ENCODE measurements at places on chromosomes 2 and 18.

- no peak for DNase-seq
Observed at GRCh38 chr2:151171186-151171585, 90.5 kb downstream of the RBM43 start.

GRCh38 chr18:57801761-57802212, 1.3 kb downstream of the ATP8B1 start:
- no peak for DNase-seq

DNA sequence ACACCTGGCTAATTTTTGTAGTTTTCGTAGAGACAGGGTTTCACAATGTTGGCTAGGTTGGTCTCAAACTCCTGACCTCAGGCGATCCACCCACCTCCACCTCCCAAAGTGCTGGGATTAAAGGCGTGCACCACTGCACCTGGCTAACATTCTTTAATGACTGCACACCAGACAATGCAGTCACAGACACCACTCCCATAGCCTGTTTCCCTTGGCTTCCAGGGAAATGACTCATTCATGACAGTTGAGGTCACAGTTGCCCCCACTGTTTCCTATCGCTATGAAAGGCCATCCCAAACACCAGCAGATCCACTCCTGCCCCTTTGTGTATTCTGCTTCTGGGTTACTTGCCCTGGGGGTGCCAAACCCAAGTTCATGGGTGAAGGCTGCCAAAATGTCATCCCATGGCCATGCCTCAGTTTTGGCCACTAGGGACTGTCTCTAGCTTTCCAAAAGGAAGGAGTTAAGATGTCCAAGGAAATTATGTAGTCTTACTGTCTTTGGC, 8.7 kb downstream of the CHMP1B start:
- DNase-seq, result no peak

- no peak for DNase-seq
Observed at GRCh38 chr2:19844750-19845149, 57.0 kb downstream of the TTC32 start.

DNA sequence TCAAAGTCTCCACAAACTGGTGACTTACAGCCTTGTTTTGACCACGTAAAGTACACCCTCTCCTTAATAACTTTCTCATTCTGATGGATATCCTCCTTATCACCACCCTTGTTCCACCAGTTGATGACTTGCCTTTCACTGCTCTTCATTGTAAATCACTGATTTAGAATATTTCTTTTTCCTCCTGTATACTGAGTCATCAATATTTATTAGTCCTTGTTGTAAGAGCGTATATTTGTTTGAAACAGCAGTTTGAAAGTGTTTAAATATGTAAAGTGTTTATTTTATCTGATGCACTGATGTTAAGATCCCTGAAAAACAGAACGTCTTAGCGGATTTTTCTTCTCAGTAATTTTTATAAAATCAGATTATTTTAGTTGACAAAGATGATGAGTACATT, 34.2 kb upstream of the DYSF start:
- DNase-seq, result no peak

DNA sequence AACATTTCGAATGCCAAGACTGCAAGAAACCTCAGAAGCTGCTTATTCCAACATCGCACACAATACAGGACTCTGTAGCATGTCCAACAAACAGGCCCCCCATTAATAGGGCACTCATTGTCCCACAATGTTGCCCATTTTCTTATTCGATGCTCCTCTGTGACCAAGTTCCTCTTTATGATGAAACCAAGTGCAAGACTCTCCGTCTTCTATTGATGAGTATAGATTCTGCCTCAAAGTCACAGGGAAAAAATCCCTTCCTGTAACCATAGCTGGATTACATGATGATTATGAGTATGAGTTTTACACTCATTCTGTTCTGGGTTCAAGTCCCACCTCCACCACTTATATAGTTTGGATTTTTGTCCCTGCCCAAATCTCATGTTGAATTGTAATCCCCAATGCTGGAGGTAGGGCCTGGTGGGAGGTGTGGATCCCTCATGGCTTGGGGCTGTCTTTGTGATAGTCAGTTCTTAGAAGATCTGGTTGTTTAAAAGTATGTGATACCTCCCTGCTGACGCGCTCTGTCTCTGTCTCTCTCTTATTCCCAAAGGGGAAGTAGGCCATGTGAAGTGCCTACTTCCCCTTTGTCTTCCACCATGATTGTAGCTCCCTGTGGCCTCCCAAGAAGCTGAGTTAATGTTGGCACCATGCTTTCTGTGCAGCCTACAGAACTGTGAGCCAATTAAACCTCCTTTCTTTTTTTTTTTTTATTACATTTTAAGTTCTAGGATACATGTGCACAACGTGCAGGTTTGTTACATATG, 148.7 kb downstream of the OSR1 start:
- no peak for DNase-seq

DNA sequence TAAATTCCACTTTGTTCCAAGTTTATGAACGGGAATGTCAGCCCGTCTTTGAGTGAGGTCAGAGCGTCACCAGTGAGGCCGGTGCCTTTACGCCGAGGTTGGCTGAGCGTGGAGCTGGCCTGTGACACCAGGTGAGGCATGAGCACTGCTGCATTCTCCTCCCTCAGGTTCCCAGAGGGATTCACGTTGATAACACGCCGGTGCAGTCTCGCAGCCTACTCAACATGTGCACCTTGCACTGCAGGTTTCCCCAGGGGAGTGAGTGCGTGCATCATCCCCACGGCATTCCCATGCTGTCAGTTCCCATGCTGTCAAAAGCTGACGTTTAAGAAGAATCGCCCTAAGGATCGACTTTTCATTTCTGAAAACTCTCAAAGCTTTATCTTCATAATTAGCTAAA, 213.3 kb downstream of the LDLRAD4 start:
- no peak for DNase-seq

- no peak for DNase-seq
Observed at GRCh38 chr2:26712486-26713465, 20.3 kb downstream of the KCNK3 start.

DNA sequence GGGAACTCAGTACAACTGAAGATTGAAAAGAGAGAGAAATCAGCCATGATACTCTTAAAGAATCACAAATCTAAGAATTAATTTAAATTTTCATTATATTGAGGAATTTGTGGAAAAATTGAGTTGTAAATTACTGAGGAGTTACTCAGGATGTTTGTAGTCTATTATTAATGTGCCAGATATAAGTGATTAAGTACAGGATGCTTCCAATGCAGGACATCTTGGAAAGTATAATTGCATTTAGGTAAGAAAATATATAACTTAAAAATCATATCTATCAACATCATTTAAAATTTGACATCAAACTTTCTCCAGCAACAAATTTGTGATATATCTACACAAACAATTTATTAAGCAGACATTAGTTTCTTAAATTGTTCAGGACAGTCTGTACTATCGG, 1.3 kb downstream of the CALCRL start:
- DNase-seq, result no peak
